ENCODE measurements at places on chromosomes 1 and 21.

- no peak for DNase-seq
Measured at GRCh38 chr1:171828794-171829193, 12.5 kb upstream of the DNM3 start.

GRCh38 chr21:39313042-39313570 lies 326 bp downstream of the BRWD1 start:
- no peak for DNase-seq

GRCh38 chr1:32801096-32801715 lies 16.0 kb downstream of the YARS1 start:
- DNase-seq, result peak; percentile 48

GRCh38 chr1:16905868-16906702 lies 10.3 kb downstream of the RNU1-2 start:
- no peak for DNase-seq

DNA sequence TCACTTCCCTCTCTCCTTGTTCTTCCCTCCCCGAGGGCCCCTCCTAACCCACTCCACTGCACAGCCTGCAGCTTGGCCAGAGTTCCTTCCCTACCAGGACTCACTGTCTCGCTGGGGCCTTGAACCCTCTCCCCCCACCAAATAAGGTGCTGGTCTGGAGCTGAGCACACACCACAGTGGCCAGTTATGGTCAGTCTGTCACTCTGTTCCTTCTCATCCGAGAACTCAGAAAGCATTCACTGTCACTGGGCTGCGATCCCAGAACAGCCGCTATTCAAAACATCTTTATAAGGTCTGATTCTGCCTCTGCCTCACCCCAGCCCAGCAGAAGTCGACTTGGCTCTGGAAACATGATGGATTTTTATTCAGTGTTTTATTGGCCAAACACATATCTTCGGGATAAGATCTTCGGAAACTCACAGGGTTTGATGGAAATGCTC lies 19.8 kb upstream of the LBR start:
- DNase-seq, result no peak

DNA sequence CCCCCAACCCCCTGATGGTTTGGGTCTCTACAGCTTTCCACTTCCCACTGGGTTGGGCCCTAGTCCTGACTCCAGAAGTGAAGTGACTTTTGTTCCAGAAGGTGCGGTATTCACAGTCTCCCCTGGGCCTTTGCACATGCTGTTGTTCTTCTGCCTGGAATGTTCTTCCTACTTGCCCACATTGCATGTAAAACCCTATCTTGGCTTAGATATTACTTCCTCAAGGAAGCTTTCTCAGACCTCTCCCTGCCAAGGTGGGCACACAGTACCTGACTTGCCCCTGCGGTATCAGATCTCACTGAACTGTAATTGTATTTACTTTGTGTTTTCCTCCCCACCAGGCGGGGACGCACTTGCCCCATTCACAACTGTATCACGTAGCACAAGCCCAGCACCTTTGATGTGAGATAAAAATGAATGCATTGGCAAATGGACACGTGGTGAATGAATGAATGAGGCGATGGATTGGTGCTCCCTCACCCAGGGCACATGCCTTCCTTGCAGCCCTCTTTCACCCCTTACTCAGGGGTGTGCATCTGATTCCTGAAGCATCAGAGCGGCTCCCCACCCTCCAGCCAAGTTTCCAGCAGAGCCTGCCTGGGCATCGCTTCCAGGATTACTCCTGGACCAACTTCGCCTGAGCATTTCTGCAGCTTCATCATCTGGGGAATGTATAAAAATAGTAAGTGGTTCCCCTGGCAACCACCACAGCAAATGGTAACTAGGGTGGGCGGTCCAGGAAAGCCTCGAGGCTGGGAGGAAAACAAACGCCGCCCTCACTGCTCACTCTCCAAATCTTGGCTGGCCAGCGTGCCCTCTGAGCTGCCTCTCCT lies 19.8 kb downstream of the NENF start:
- no peak for DNase-seq

DNA sequence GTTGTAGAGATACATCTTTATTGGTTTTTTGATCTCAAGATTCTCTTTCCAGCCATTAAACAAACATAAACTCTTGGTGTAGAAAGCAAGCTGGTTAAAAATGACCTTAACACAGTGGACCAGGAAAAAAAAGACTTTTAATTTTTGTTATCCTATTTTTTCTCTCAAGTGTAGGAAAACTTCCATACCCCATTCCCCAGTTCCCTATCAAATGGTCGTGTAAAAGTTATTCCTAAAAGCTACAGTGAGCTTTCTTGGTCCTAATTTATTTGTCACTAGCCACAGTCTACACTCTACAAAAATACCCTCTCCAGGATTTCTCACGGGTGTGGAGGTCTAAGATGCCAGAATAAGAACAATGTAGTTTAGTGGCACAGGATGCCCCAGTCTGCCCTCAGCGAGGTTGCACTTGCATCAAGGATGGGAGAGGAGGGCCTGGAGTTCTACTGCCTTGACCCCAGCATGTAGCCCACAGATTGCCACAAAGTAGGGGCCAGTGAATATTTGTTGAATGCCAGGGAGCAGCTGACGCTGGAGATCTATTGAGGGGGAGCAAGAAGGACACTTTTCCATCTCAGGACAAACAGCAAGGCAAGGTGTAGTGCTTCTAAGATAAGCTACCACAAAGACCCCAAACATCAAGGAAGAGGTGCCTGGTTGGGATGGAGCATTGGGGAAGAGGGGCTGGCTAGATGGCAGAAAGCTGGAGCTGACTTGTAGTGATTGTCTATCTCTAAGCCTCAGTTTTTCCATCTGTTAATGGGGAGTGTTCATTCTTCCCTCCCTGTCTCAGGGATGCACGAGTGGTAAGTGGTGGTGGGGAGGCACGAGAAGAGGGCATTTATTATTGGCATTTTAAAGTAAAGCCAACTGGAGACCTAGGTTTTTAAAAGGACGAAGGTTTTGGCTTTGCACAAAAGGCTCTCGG lies 1.8 kb downstream of the MYCL start:
- DNase-seq, result no peak

- peak; percentile 88 for DNase-seq
Measured at GRCh38 chr21:45973475-45974072, 8.0 kb upstream of the COL6A1 start.

DNA sequence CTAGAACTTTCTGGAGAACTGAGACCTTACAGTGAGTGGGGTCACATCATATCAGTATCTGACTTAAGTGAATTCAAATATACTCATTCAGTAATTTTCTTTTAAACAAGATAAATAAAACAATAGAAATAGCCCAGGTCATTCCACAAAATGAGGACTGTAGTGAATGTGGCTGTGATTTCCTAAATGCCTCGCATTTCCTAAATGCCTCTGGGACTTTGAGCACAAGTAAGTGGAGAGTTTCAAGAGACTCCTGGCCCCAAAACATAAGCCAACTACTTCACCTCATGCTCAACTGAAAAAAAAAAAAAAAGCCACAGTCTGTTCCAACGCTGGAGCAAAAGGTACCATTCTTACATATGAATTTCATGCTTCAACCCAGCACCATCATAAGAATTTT lies 81.5 kb downstream of the ZNF281 start:
- DNase-seq, result no peak

DNA sequence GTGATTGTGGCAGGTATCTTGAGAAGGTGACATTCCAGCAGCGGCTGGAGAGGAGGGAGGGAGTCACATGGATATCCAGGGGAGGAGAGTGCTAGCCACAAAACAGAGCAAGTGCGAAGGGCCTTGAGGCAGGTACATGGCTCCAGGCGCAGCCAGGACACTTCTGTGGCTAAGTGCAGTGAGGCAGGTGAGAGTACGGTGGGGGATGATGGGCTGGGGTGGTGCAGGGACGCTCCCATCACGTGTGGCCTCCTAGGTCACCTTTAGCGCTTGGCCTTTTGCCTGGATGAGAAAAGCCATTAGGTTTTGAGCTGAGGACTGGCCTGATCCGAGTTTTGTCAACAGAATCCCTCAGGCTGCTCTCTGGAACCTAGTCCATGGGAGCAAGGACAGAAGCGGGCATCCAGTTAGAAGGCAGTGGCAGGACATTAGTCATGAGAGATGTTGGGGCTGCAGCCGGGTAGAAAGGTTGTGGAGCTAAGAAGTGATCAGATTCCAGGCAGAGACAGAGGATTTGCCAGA lies 31.6 kb downstream of the SMYD2 start:
- no peak for DNase-seq

- DNase-seq, result no peak
Measured at GRCh38 chr1:85661767-85662166, 46.5 kb downstream of the ZNHIT6 start.

DNA sequence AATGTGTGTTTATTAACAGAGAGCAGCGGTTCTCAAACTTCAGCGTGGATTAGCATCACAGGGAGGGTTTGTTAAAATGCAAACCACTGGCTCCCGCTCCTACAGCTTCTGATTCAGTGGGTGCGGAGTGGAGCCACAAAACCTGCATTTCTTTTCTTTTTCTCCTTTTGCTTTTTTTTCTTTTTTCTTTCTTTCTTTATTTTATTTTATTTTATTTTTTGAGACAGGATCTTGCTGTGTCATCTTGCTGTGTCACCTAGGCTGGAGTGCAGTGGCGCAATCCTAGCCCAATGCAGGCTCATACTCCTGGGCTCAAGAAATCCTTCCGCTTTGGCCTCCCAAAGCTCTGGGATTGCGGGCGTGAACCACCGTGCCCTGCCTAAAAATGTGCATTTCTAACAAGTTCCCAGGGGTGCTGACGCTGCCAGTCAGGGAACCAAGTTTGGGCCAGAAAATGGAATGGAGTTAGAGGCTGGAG lies 20.9 kb upstream of the SLC1A7 start:
- DNase-seq, result no peak

GRCh38 chr1:192477630-192478029 lies 97.9 kb upstream of the RGS1 start:
- DNase-seq, result no peak

GRCh38 chr21:33871171-33871570 lies 44.4 kb downstream of the ATP5PO start:
- DNase-seq, result no peak

DNA sequence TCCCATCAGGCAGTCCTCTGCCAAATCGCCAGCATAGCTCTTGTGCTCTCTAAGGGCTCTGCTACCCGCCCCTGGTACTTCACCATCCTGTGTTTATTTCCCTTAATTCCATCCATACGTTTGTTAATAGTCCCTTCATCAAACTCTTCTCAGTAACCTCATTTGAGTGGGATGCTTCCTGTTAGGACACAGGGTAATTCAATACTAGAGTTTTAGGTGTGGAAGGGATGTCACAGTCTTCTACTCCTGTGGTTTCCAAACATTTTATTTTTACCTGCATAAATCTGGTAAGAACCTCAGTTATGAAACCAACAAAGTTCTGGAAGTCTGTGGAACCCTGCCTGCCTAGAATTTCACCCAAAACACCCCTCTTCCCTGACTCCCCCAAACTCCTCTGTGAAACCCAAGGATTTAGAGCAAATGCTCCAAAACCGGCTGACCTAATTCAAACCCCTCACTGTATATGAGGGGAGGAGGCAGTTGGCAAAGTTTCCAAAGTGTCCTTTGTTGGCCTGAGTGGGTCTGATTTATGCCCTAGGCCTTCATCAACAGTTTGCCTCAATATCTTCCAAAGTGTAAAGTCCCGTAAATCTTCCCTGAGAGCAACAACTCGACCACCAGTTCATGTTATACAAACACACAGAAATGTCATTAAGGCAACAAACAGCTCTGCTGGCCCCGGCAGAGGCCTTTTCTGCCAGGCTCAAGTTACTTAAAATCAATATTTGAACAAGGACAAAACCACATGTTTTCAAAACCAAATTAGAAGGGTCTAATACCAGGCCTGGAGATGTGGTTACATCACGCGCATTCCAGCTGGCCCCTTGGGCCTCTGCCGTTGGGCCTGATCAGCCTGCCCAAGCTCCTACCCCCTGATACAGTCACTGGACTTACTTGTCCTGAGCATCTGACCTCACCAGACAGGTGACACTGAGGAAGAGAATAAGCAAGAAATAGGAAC lies 82.4 kb upstream of the FGGY start:
- no peak for DNase-seq

- DNase-seq, result peak; percentile 27
Measured at GRCh38 chr1:204564835-204565234, 48.6 kb downstream of the MDM4 start.

DNA sequence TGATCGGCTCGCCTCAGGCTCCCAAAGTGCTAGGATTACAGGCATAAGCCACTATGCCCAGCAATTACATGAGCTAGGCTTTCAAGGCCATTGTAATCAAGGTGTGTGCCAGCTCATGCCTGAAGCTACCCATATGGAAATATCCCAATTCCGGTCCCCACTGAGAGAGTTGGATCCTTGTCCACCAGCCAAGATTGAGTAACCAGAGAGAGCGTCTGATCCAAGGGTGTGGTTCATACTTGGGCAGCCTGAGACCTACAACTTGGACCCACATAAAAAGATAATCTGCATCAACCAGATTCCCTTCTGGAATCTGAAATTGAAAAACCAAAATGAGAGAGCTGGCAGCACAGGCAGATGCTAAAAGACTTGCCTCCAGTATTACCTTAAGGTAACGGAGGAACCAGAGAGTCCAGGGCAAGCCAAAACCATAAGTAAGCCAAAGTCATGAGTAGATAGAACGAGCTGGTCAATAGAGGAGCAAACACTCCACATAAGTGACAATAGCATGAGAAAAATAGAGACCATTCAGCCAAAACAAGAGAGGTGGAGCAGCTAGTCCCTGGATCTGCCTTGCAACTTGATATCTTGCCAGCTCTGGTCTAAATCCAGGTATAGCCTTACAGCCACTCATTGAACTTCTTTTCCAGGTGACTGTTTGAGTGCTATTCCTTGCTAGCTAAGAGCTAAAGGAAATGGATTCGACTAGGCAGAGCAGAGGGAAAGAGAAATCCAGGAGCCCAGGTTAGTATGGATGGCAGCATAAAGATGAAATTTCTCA lies 63.8 kb upstream of the ATP1A1 start:
- DNase-seq, result no peak

GRCh38 chr1:162074276-162075005 lies 5.0 kb downstream of the NOS1AP start:
- no peak for DNase-seq

DNA sequence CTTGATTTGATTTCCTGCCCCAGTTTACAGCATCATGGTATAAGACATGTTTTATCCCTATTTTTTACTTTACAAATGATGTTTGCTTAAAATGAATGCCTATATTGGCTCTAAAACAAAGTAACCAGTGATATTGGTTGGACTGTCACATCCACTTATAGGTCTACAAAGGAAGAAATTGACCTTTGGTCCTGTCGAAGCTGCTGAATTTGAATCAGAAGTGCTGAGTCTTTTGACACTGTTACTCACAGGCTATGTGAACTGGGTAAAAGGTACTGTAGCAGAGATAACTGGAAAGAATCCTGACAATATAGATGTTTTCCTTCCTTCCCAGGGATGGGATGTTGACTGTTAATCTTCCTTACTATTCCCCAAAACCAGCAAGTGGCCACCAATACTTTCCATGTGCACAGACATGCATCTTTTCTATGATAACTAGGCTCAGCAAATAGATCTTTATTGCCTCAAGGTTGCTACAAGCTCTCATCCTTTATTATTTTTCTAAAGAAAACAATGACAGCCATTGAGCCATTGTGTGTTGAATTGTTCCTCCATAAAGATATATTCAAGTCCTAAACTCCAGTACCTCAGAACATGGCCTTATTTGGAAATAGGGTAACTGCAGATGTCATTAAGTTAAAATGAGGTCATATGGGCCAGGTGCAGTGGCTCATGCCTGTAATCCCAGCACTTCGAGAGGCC lies 175.9 kb upstream of the NR5A2 start:
- DNase-seq, result no peak
